ENCODE measurements at places on chromosomes 12 and 14. TPM values are rescaled to one million over a fixed set of nuclear protein-coding genes. Genes with fewer than 3 reads are reported as not detected.

The PNN gene
- total RNA-seq, result 47.2 TPM

The CHGA gene
- not detected for total RNA-seq

GRCh38 chr12:12800406-12801180, 12.6 kb upstream of the DDX47 start:
- DNase-seq, result no peak

- no peak for DNase-seq
These were observed 50.5 kb downstream of the HSPB8 start for GRCh38 chr12:119229205-119229604.

- DNase-seq, result no peak
These were observed 60.4 kb upstream of the CMKLR1 start for GRCh38 chr12:108399514-108399913.

DNA sequence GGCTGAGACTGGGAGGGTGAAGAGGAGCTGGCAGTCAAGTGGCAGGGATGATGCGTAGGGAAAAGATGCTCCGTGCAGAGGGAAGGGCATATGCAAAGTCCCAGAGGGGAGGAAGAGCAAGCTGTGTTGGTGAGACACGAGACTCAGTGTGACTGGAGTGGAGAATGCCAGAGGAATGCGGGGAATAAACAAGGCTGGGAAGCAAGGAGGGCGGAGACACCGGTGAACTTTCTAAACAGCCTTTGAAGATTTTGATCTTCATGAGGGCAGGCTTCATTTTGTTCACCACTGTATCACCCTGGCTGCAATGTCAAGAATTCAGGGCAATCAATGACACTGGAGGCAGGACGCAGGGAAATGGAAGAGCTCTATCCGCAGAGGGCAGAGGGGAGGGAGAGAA, 535.8 kb downstream of the FUT8 start:
- DNase-seq, result no peak

DNA sequence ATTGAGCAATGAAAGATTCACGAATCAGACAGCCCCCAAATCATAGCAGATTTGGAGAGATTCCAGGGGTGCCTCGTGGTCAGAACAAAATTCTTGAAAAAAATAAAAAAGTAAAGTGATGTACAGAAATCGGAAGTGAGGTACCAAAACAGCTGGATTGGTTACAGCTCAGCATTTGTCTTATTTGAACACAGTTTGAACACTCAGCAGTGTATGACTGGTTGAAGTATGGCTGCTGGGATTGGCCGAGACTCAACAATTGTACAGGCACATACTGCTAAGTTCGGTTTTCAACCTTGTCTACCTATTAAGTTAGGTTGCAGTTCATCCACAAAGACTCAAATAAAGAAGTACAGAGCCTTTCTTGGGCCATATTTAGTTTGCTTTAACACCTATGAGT, 865.4 kb upstream of the TMEM132C start:
- DNase-seq, result no peak

Measured in Daoy (cell line).